ENCODE measurements at places on chromosomes 13 and 19.
A peak's percentile ranks its signal among the peaks of the same experiment; 100 is the strongest.

DNA sequence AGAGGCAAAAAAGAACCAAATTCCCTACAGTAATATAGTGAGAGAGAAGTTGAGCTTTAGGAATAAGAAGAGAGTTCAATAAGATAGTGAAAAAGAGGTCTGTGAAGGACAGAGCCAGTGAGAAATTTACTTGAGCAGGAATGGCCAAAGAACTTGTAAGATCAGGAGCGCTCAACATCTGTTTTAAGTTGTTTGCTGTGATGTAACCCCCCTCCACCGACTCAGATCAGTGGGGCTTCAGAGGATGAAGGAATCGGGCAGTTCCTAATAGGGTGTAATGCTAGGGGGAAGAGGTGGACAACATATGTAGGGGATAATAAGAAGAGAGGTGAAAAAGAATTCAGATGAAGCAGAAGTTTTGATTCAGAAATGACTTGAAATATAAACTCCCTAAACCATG lies 85.3 kb upstream of the FNDC3A start:
- no peak for DNase-seq

DNA sequence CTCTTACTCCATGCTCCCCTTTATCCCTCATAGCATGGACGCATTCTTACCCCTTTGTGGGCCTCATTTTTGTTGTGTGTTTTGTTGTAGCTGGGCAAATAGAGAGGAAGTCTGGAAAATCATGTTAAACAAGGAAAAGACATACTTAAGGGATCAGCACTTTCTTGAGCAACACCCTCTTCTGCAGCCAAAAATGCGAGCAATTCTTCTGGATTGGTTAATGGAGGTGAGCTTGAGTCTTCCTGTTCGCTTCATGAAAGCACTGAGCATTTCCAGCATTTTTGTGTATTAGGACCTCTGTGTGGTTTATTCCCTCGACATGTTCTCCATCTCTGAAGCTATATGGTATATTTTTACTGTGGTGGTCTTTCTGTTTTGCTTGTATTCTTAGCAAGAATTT lies 5.5 kb downstream of the CCNE1 start:
- DNase-seq, result no peak

DNA sequence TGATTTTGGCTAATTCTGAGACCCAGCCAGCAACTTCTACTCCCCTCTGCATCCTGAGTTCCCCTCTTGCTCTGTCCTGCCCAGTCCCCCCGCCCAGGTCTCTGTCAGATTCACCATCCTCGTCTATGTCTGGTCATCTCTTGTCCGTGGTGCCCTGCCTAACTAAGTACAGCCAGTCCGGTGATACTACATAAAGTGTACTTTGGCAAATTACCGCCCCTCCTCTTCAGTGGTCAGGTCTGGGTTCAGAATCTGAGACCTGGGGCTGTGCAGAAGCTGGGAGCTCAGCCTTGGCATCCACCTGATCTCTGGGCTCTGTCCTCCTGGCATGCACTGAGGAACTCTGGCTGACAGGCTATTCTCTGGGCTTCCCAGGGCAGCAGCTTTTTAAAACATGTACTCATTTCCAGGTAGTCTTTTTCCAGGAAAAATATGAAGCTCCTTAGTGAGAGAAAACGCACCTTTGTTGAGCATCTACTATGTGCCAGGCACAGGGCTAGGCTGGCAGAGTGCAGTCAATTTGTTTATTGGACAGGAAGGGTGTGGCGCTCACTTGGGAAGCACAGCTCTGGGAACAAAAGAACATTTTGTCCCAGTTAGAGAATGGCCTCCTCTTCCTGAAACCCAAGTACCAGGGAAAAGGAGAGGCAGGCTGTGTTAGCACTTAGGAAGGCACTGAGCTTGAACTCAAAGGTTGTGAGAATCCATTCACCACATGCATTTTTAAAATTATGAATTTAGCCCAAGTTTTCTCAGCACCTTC lies 88.9 kb downstream of the TSHZ3 start:
- DNase-seq, result no peak

GRCh38 chr19:16285769-16286498 lies 38.7 kb upstream of the KLF2 start:
- peak; percentile 43 for DNase-seq

DNA sequence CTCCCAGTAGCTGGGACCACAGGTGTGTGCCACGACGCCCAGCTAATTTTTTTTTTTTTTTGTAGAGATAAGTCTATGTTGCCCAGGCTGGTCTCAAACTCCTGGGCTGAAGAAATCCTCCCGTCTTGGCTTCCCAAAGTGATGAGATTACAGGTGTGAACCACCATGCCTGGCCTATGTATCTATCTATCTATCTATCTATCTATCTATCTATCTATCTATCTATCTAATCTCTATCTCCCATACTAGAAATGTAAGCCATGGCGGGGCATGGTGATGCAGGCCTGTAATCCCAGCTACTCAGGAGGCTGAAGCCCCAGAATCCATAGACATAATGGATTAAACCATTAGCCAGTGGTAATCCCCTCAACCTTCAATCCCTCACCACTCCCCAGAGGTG lies 6.5 kb upstream of the SERTAD3 start:
- no peak for DNase-seq

DNA sequence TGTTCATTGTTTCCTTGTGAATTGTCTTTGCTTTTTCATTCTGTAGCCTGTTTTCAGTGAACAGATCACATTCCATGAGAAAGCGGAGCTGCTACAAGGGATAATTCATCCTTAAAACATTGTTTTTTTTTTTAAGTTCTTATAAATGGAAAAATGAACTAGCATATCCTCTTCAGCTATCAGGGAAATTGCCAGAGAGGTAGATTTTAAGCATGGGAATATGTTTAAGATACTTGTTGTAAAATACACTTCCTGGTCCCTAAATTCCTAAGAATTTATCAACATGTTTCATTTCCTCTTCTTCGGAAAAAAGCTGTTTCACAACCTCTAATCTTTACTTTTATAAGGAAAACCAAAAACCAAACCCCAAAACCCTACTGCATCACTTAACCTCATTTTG lies 238.0 kb downstream of the POSTN start:
- peak; percentile 25 for DNase-seq

GRCh38 chr19:3116621-3117020 lies 19.2 kb upstream of the GNA15 start:
- DNase-seq, result no peak

GRCh38 chr13:21837841-21838551 lies 167.1 kb downstream of the FGF9 start:
- DNase-seq, result no peak

- DNase-seq, result no peak
Measured at GRCh38 chr19:6694147-6694815, 24.3 kb upstream of the TNFSF14 start.

GRCh38 chr13:48600374-48601364 lies 53.1 kb upstream of the CYSLTR2 start:
- peak; percentile 88 for DNase-seq

Data from M059J (cell line).